Hepatocyte (in vitro differentiated cells): ENCODE measurements at places on chromosomes 12 and 14.

GRCh38 chr12:97323154-97323553, 139.4 kb upstream of the RMST start:
- no peak overlapping the region for H3K27ac ChIP-seq
- peaks cover 5% of the 10 kb centered on the region for H3K4me1 ChIP-seq
- peaks cover 3% of the 10 kb centered on the region for H3K27me3 ChIP-seq
- H3K36me3 ChIP-seq: no peaks in the 10 kb centered on the region
- no peak overlapping the region for H3K4me3 ChIP-seq
- DNase-seq: peak; percentile 22

DNA sequence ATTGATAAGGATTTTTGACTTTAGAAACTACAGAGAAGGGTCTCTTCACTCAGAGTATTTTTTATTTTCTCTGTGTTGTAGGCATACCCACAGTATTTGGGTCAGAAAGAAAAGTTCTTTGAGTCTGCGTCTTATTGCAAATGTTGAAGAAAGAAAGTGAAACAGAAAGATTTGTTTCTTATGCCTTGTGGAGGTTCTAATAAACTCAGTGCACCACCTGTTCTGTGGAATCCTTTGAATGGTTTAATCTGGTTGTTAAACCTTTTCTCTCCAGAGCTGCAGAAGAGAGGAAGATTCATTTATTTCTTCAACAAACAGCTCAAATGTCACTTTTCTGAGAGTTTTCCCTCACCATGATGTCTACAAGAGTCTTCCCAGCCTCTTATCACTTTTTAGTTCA, 146.6 kb upstream of the PLEKHG7 start:
- DNase-seq: no peak
- H3K27me3 ChIP-seq: no peaks in the 10 kb centered on the region
- no peaks in the 10 kb centered on the region for H3K36me3 ChIP-seq
- H3K4me1 ChIP-seq: peaks cover 24% of the 10 kb centered on the region
- H3K27ac ChIP-seq: no peak overlapping the region

- no peaks in the 10 kb centered on the region for H3K27me3 ChIP-seq
- H3K36me3 ChIP-seq: no peaks in the 10 kb centered on the region
- H3K4me1 ChIP-seq: no peaks in the 10 kb centered on the region
- H3K4me3 ChIP-seq: no peak overlapping the region
These were observed 1353.0 kb upstream of the SEL1L start for GRCh38 chr14:82886670-82887069.

DNA sequence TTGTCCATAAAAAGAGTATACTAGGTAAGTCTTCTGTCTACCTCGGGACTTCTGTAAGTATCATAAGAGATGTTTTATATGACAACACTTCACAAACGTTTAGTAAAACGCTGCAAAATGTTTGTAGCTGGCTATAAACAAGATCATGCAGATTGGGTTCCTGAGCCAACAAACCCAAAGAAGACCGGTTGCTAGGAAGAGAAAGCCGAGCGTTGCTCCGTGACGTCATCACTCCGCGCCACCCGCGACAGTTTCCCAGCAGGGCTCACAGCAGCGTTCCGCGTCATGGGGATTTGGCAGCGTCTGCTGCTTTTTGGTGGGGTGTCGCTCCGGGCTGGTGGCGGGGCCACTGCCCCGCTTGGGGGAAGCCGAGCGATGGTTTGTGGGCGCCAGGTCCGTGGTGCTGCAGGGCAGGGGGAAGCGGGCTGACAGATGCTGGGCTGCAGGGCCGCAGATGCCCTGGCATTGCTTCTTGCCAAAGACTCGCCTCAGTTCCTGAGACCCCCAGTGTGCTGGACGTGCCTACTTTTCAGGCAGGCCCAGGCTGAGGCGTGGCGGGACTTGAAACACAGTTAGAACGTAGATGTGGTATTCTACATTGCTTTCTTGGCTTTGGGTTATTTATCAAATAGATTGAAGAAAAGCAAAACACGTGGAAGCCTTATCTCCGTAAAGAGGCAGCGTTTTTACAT, at the start of gene NUBPL:
Gene NUBPL, plus strand, starts transcription at position 250 of the 692 bp plus-strand sequence. Its CDS starts 36 bp downstream, at position 286.
- no peaks in the 10 kb centered on the region for H3K4me1 ChIP-seq
- peak; percentile 95 for DNase-seq
- H3K4me3 ChIP-seq: peak within 1 kb of the TSS; percentile 68

- DNase-seq: no peak
- peak overlapping the region; percentile 19 for H3K4me3 ChIP-seq
- H3K27ac ChIP-seq: peak overlapping the region; percentile 89
- no peaks in the 10 kb centered on the region for H3K36me3 ChIP-seq
- no peaks in the 10 kb centered on the region for H3K27me3 ChIP-seq
These were observed 823 bp upstream of the RAB5B start for GRCh38 chr12:55972911-55973598.

DNA sequence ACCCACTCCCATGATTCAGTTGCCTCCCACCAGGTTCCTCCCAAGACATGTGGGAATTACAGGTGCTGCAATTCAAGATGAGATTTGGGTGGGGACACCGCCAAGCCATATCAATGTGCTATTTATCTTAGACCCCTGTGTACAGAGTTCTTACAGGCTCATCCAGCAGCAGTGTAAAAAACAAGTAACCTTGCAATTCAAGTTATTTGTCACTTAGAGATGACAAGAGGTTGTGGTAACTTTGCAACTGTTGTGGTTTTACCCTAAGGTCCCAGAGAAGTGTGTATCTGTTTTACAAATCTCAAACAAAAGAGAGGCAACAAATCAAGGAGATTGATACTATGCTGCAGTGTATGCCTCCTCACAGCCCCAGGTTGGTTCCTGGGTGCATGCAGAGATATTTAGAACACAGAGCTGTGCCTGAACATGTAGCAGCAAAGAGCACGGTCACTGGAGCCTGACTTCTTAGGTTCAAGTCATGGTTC, 11.5 kb upstream of the HELB start:
- peaks cover 4% of the 10 kb centered on the region for H3K27me3 ChIP-seq
- no peak for DNase-seq
- no peaks in the 10 kb centered on the region for H3K36me3 ChIP-seq
- no peaks in the 10 kb centered on the region for H3K4me1 ChIP-seq
- no peak overlapping the region for H3K4me3 ChIP-seq

- no peak for DNase-seq
- H3K27ac ChIP-seq: no peak overlapping the region
- H3K27me3 ChIP-seq: no peaks in the 10 kb centered on the region
- H3K4me3 ChIP-seq: no peak overlapping the region
These were observed 542.4 kb downstream of the DIO2 start for GRCh38 chr14:79668951-79669350.

GRCh38 chr12:82015623-82016347, 256.6 kb upstream of the PPFIA2 start:
- peak overlapping the region; percentile 81 for H3K27ac ChIP-seq
- no peak overlapping the region for H3K4me3 ChIP-seq
- H3K36me3 ChIP-seq: no peaks in the 10 kb centered on the region
- no peaks in the 10 kb centered on the region for H3K27me3 ChIP-seq

DNA sequence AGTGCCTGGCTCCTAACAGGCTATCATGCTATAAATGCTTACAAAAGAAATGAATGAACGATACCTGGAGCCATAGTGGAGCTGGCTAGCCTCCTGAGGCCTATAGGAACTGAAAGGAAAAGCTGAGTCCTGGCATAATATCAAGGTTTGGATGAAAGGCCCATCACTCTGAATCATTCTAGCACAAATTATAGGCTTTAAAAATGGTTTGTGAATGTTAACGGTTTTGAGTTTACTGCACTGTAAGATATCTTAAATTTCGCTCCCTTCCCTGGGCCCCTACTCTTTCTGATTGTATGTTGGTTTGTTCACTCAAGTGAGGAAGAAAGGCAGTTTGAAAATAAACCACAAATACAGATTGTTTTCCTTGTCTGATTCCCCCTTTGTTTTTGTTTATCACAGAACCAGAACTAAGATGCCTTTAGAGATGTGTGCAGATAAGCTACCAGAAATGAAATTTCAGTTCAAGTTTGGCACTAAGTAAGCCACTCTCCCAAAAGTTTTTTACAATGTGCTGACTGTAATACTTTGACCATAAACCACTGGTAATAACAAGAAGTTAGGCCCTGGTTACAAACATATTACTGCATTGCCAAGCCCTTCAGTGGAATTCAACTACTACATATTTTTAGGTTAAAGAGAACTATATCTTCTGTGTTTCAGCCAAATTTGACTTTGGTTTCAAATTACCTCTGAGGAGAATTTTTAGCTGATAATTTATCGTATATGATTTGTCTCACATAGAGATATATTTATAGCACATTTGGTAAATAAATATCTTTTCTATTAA, 89.5 kb downstream of the ALX1 start:
- no peaks in the 10 kb centered on the region for H3K27me3 ChIP-seq
- peak overlapping the region; percentile 50 for H3K27ac ChIP-seq
- H3K36me3 ChIP-seq: no peaks in the 10 kb centered on the region
- peak; percentile 10 for DNase-seq
- peaks cover 5% of the 10 kb centered on the region for H3K4me1 ChIP-seq

DNA sequence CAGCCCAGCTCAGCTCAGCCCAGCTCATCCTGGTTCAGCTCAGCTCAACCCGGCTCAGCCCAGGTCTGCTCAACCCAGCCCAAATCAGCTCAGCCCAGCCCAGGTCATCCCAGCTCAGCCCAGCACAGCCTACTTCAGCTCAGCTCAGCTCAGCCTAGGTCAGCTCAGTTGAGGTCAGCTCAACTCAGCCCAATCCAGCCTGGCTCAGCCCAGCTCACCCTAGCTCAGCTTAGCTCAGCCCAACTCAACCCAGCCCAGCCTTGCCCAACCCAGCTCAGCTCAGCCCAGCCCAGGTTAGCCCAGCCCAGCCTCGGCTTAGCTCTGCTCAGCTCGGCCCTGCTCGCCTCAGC, 332.3 kb downstream of the TMEM121 start:
- no peak overlapping the region for H3K27ac ChIP-seq
- no peaks in the 10 kb centered on the region for H3K4me1 ChIP-seq
- no peaks in the 10 kb centered on the region for H3K36me3 ChIP-seq
- no peaks in the 10 kb centered on the region for H3K27me3 ChIP-seq
- no peak for DNase-seq

DNA sequence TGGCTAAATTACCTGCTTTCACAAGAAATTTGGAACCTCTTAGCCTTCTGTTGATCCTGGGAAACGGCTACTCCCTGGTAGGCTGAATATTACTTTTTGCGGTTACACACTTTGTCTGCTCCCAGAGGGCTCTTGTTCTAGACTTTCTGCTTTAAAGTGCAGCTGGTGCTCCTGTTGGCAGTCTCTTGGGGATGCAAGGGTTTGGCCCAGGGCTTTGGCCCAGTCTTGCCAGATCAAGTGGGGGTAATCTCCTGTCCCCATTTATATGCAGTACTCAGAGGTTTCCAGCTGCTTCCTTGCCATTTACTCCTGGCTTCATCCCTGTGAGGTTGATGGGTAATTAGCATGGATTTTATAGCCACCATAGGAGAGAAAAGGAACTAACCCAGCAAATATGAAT, 558.2 kb upstream of the MIS18BP1 start:
- H3K27ac ChIP-seq: no peak overlapping the region
- H3K27me3 ChIP-seq: no peaks in the 10 kb centered on the region
- DNase-seq: no peak
- no peaks in the 10 kb centered on the region for H3K36me3 ChIP-seq
- H3K4me3 ChIP-seq: no peak overlapping the region

DNA sequence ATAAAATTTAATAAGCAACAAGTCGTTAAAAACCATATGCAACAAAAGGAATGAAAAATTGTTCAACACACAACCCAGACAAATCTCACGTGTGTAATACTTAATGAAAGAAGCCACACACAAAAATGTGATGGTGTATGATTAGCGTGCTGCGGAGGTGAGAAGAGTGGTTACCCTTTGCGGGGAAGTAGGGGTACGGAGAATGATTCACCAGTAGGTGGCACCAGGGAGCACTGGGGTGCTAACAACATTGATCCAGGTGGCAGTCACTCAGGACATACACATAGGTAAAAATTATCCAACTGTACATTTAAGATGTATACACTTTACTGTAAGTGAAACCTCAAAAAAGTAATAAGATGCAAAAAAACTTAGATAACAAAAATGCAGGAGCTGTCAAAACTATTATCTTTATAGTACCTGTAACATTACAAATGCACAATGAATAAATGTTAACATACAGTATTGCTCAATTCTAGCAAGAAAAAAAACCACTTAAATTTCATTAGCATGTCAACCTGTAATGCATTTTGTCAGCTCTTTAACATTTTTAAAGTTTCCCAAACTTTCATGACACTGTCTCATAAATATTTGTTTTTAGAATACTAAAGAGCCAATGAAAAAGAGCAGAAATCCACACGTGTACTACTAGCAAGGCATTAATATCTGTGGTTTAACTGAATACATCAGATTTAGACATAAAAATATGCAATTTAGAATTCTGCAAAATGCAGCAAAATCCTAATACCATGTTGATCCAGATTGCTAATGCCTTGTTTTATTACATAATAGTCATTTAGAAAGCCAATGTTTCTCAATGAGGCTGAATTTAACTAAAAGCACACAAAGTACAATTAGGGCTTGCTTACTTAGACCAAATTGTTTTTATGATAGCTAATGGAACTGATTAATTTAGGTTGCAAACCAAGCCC, 46.7 kb downstream of the TMCC3 start:
- H3K27ac ChIP-seq: no peak overlapping the region
- no peak overlapping the region for H3K4me3 ChIP-seq
- H3K36me3 ChIP-seq: no peaks in the 10 kb centered on the region
- no peaks in the 10 kb centered on the region for H3K4me1 ChIP-seq
- no peaks in the 10 kb centered on the region for H3K27me3 ChIP-seq

- H3K4me3 ChIP-seq: no peak overlapping the region
- no peaks in the 10 kb centered on the region for H3K4me1 ChIP-seq
- H3K27me3 ChIP-seq: no peaks in the 10 kb centered on the region
- H3K36me3 ChIP-seq: no peaks in the 10 kb centered on the region
- no peak overlapping the region for H3K27ac ChIP-seq
- DNase-seq: no peak
These were observed 220.0 kb downstream of the NEDD1 start for GRCh38 chr12:97127061-97127460.

- H3K36me3 ChIP-seq: no peaks in the 10 kb centered on the region
- H3K4me1 ChIP-seq: peaks cover 13% of the 10 kb centered on the region
- H3K27me3 ChIP-seq: no peaks in the 10 kb centered on the region
These were observed 118.7 kb upstream of the TMCC3 start for GRCh38 chr12:94769047-94769420.

DNA sequence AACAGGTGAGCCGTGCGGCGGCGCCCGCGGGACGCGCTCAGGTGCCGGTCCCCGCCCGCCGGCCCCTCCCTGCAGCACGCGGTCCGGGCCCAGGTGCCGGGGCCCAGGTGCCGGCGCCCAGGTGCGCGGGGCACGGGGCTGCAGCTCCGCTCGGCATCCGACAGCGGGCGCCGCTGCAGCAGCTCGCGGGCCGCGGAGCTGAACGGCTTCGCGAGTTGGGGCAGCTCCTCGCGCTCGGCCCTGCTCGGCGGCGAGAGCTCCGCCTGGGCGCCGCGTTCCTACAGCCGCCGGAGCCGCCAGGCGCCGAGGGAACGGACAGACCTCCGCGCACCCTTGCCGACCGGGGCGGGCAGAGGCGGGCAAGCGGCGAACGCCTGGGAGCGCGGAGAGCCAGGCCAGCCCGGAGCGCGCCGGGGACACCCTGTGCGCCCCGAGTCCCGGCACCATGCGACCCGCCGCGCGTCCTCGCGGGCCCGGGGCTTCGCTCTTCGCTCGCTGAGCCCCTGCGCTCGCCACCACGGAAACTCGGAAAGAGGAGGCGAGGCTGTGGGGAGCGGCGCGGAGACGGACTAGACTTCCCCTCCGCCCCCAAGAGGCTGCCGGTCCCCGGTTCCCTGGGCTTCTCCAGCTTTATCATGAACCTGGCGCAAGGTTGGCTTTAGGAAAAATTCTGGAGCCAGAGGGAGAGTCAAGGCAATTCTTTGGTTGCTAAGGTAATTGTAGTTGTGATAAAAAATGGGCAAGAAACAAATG, at the start of gene RGS6:
Gene RGS6, plus strand, starts transcription at position 201 of the 753 bp plus-strand sequence.
- peak within 1 kb of the TSS; percentile 33 for H3K4me3 ChIP-seq
- H3K27ac ChIP-seq: no peak within 1 kb of the TSS
- peaks cover 50% of the 10 kb centered on the region for H3K27me3 ChIP-seq
- peaks cover 10% of the 10 kb centered on the region for H3K4me1 ChIP-seq
- peak; percentile 88 for DNase-seq
- no peaks in the 10 kb centered on the region for H3K36me3 ChIP-seq
